ENCODE measurements at places on chromosomes 11 and 22.

- no peak for DNase-seq
Measured at GRCh38 chr11:133969112-133969511, 12.3 kb upstream of the IGSF9B start.

GRCh38 chr11:121522043-121522941, 69.5 kb upstream of the SORL1-AS1 start:
- DNase-seq, result no peak

- DNase-seq, result peak; percentile 30
Measured at GRCh38 chr11:122656073-122656630, 630 bp downstream of the UBASH3B start.

GRCh38 chr11:12573707-12574485, 100.3 kb upstream of the TEAD1 start:
- DNase-seq, result no peak

GRCh38 chr11:33125611-33126010, 35.7 kb downstream of the CSTF3 start:
- no peak for DNase-seq

- no peak for DNase-seq
Measured at GRCh38 chr22:19383292-19383691, 48.2 kb downstream of the HIRA start.

GRCh38 chr11:46892838-46893237, 25.5 kb downstream of the LRP4 start:
- no peak for DNase-seq

- DNase-seq, result no peak
Measured at GRCh38 chr11:27002838-27003237, 8.9 kb downstream of the FIBIN start.

GRCh38 chr11:44620328-44620725, 54.9 kb downstream of the CD82 start:
- no peak for DNase-seq

GRCh38 chr11:83156996-83157593, at the start of gene PCF11:
PCF11 (plus strand) TSS chr11:83157131; CDS start chr11:83157440, 309 bp downstream.
- no peak for DNase-seq

- DNase-seq, result no peak
Measured at GRCh38 chr22:29954203-29954855, 71.4 kb downstream of the MTMR3 start.

DNA sequence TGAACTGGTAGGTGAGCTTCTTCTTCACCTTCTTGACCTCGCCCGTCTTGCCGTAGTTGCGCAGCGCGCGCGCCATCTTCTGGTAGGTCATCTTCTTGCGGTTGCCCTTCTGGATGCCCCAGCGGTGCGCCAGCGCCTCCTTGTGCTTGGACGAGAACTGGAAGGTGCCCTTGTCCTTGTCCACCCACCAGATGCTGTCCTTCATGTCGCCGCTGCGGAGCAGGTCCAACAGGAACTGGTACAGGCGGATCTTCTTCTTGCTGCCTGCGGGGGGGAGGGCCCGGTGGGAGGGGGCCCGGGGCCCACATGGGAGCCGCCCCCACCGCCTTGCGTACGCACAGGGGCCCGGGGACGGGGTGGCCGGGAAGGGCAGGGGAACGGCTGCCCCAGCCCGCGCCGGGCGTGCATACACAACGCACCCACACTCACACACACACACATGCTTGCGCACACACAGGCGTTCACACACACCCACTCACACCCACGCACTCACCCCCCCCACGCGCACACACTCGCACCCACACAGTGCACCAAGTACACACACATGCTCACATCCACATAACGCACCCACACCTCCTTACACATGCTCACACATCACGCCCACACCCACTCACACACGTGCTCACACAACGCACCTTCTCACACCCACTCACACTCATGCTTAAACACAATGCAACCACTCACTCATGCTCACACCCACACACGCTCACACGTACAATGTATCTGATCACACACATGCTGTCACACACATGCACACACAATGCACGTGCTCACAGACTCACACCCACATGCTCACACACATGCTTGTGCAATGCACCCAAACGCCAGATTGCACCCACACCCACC, 3.0 kb upstream of the MYBPC3 start:
- DNase-seq, result no peak

DNA sequence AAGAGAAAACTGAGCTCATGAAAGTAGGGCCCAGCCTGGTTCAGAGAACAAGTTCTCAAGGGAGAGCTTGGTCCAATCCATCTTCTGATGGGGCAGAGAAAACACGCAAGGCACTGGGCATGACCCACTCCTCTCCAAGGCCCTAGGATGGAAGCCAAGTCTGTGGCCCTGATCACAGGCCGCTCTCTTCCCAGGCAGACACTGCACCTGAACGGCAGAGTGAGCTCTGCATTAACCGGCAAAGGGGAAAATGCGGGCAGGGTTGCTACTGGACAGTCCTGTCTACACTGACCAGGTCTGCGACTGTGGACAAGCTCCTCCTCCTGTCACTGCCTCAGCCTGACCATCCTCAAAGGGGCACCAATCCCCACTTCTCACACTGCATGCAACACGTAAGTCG, 49.3 kb downstream of the SGSM3 start:
- DNase-seq, result no peak

DNA sequence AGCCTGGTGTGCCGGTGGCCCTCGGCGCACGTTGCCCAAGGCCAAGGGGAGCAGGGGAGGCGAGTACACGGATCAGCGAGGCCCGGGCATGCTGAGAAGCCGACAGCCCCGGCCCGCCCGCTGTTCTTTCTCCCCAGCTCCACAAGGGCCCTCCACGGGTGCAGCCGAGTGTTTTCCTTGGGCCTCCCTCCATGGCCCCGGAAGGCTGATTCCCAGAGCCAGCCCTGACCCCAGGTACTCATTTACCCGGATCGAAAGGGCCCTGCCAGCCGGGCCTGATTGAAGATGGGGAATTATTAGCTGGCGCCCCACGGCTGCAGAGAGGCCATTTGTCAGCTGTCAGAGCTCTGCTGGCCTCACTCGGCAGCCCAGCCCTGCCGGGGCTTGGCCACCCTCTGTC, 53.1 kb downstream of the WNT7B start:
- DNase-seq, result no peak

- DNase-seq, result no peak
Measured at GRCh38 chr11:19577391-19577975, 135.2 kb upstream of the NAV2 start.

DNA sequence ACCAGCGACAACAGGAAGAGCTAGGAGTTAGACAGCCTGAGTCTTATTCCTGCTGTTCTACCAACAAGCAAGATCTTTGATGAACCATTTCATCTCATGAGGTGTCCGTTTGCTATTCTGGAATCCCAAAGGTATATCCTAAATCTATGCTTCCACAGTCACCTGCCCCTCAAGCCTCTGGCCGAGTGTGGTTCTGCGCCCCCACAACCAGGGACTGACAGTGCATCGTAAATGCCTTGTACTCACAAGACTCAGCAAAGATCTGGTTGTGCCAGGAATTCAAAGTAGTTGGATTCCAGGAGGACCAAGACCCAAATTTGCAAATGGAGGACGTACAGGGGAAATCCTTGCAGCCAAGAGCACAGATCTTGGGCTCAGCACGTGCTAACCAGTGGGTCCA, 47.5 kb upstream of the JAM3 start:
- DNase-seq, result no peak

GRCh38 chr11:112946866-112947265, 14.4 kb upstream of the NCAM1 start:
- DNase-seq, result no peak

DNA sequence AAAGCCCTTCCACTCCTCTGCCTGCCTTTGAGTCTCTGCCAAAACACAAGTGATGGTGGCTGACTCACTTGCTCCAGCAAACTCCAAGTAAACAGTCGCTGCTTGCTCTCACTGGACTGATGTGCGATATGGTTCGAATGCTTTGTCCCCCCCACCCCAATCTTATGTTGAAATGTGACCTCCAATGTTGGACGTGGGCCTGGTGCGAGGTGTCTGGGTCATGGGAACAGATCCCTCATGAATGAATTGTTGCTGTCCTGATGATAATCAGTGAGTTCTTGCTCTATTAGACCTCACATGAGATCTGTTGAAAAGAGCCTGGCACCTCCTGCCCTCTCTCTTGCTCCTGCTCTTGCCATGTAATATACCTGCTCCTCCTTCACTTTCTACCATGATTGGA, 747.9 kb downstream of the OPCML start:
- DNase-seq, result no peak

DNA sequence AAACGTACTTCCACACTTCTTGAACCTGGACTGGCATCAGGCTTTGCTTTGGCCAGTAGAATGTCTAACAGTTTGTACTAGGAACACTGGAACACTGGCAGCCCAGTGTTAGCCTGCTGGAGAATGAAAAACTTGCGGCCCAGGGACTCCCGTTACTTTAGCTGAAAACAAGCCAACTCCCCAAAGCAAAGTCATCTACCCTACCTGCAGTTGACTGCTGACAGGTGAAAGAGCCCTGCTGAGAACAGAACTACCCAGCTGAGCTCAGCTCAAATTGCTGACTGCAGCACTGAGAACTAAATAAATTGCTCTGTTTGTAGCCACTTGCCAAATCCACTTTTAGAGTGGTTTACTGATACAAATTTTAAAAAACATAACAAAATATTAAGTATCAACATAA, 342.5 kb downstream of the LRRC4C start:
- no peak for DNase-seq

DNA sequence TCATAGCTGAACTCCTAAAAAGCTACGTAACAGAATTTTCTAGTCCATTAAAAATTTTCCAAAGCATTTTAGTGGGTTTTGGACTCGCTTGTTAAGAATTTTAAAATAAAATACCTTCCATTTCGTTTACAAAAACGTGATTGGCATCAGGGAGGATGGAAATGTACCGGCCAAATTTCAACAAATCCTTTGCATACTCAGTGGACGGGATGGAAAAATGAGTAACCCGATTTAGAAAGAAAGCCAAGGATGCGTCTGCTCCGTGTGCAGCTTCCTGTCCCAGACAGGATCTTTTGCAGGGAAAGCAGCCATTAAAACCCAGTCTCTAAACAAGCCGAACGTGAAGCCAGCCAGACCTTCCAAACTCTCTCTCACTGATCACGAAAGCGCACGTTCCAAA, 15.6 kb downstream of the TMEM184B start:
- no peak for DNase-seq

- DNase-seq, result no peak
Measured at GRCh38 chr11:35148163-35148837, 9.3 kb downstream of the CD44 start.
